ENCODE measurements at places on chromosomes 5 and 9.
A peak's percentile ranks its signal among the peaks of the same experiment; 100 is the strongest.

DNA sequence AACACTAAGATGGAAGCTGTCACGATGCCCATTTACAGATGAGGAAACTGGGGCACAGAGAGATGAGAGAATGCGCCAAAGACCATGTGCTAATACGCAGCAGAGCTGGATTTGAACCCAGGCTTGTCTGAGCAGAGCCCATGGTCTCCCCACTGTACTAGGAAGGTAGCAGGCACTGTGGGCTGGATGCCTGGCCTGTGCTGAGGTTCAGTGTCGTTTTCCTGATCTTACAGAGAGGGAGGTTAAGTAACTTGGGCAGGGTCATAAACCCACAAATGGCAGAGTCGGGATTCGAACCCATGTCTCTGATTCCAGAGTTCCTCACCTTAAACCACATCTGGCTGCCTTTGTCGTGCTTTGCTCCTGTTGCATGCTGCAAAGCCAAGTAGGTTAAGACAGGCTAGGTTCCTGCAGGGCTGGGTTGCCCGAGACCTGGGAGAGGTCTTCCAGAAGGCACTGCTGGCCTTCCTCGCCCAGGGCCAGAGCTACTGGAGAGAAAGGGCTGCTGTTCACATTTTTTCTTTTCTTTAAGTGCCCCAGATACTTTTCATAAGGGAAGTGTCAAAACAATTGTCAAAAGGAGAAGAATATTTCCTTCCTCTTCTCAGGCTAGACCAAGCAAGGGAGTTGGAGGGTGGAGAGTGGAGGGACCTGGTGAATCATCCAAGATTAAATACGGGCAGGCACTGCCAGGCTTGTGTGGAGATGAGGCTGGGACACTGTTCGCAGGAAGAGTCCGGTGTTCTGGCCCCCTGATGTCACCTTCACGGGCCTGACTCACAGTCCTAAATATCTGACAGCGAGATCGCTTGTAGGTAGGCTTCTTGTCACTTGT lies 3.2 kb downstream of the NEK6 start:
- no peak for DNase-seq

DNA sequence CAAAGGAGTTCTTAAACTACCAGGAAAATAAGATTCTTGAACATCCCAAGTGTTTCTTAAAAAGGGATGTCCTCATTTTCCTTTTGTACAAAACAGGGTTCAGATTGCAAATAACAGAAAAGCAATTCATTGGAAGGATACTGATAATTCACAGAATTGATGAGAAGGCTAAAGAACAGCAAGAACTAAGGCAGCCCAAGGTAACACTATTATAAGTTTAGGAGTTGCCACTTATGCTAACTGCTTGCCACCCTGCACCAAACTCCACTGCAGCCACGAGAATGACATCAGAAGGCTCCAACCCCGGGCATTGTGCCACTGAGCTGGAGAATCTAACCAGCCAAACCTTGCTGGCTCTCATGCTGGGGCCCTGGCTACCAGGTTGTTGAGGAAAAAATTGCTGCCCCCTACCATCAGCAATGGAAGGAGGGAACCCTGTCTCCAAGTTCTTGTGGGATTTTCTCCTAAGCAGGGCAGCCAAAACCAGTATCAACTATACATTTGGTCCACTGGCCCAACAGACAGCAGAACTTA lies 123.4 kb downstream of the ARL15 start:
- no peak for DNase-seq

GRCh38 chr5:177366528-177367322 lies 9.0 kb downstream of the RGS14 start:
- no peak for DNase-seq

- DNase-seq, result no peak
Observed at GRCh38 chr9:32292611-32293010, 91.8 kb upstream of the ACO1 start.

- DNase-seq, result no peak
Observed at GRCh38 chr9:89480825-89481537, 16.9 kb downstream of the SEMA4D start.

DNA sequence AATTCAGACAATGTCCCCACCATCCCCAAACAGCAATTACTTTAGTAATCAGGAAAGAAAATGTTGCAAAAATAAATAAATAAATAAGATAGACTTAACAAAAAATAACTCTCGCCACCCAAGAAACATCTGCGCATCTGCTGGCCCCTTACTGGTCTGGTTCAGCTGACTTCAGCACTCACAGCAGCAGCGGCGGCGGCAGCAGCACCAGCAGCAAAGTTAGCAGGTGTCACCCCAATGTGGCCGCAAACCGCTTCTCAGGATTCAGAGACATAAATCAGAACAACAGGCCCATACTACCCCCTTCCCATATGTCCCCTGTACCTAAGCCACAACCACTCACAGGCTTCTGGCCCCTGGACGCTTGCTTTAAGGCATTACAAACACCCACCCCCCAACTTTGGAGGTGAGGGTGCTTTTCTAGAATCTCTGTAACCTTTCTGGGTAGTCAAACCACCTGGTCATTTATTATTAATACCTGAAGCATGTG lies 593.0 kb downstream of the BNC2 start:
- no peak for DNase-seq

GRCh38 chr5:139803978-139804377 lies 8.4 kb downstream of the PSD2 start:
- no peak for DNase-seq

- no peak for DNase-seq
Observed at GRCh38 chr5:32298059-32298415, 14.7 kb downstream of the MTMR12 start.

- DNase-seq, result no peak
Observed at GRCh38 chr5:176560364-176560763, 11.2 kb downstream of the CDHR2 start.

- no peak for DNase-seq
Observed at GRCh38 chr9:129597355-129598088, 23.4 kb downstream of the C9orf50 start.

- peak; percentile 29 for DNase-seq
Observed at GRCh38 chr5:126544087-126544740, 50.8 kb downstream of the ALDH7A1 start.

DNA sequence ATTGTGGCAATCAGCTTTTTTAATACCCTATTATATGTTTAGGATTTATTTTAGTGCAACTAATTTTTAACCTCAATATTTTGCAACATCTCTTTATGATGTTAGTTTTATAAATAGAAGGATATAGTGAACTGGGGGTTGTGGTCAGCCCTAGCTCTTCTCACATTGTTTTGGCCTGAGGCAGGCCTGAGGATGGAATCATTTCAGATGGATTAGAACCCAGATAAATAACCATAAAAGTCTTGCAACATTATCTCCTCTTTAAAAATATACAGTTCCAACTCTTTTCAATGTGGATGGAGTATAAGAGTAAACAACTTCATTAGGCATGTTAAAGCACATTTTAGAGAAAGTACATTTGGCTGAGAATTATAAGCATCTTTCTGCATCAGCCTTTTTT lies 522.7 kb downstream of the NR2F1-AS1 start:
- DNase-seq, result no peak

- no peak for DNase-seq
Observed at GRCh38 chr5:417301-418161, 25.4 kb upstream of the EXOC3 start.

- DNase-seq, result no peak
Observed at GRCh38 chr5:146363161-146363874, 24.7 kb downstream of the POU4F3 start.

GRCh38 chr9:33408087-33408486 lies 5.7 kb upstream of the AQP7 start:
- no peak for DNase-seq
